ENCODE measurements at places on chromosomes 11 and 22.

GRCh38 chr11:62794201-62794775 lies 2.5 kb upstream of the TMEM223 start:
- no peak for DNase-seq

DNA sequence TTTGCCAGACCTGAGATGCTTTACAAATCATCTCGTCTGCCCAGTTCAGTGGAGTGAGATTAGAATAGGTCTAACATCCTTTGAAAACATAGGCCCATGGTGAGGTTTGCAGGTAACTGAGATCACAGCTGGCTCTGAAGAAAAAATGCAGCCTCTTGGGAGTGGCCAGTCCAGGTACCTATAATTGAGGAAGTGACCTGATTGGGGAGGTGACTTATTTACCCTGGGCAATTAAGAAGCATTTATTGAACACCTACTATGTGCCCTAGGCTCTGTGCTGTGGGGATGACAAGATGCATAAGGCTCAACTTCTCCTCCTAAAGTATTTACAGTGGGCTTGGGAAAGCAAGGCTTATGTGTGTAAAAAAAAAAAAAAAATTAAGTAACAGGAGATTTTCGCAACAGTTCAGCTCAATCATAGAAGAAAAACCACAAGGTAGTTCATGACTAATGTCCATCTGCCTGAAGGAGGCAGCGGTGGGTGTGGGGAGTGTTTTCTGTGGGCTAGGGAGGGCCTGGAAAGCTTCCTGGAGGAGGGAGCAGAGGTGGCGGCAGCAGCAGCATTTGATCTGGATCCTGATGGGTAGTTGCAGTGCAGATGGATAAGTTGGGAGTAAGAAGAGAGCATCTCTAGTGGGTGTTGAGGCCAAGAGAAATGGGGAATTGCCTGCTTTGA lies 16.1 kb downstream of the MICAL2 start:
- DNase-seq: no peak

- no peak for DNase-seq
Observed at GRCh38 chr22:27212617-27213177, 555.3 kb downstream of the MIAT start.

DNA sequence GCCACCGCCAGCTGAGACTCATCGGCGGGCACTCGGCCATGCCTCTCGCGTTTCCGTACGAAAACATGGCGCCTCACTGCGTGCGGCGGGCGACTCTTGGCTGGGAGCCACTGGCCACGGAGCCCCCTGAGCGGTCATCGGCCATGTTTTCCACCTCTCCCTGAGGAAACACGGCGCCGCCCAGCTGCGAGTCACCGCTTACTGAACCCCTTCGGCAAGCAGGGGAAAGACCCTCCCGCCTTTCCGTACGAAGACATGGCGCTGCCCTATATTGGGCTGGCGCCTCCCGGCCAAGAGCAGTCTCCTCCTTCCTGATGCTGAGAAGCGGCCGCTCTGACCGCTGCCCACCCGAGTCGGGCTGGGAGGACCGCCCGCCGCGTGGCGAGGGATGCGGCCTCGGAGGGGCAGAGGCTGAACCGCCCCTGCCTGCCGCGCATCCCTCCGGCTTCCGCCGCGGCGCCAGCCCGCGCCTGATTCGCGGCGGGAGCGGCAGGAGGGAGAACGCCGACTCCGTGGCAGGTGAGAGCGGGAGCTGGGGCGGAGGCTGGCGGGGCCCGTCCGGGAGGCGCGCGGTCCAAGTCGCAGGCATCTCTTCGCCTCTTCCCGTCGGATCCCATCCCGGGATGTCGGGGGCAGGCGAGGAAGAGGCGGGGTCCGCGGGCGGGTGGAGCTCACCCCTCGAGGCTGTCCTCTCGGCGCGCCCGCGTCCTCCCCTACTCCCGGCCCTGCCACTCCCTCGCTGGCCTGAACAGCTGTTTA lies at the start of gene TCP11L1:
Gene TCP11L1 (plus strand): TSS at position 299 of the 759 bp plus-strand sequence. CDS start 4,202 bp downstream, outside the sequence.
- DNase-seq: peak; percentile 62

GRCh38 chr22:23236026-23236425 lies 55.7 kb downstream of the BCR start:
- DNase-seq: no peak

- no peak for DNase-seq
Observed at GRCh38 chr22:18057568-18058209, 20.1 kb upstream of the PEX26 start.

DNA sequence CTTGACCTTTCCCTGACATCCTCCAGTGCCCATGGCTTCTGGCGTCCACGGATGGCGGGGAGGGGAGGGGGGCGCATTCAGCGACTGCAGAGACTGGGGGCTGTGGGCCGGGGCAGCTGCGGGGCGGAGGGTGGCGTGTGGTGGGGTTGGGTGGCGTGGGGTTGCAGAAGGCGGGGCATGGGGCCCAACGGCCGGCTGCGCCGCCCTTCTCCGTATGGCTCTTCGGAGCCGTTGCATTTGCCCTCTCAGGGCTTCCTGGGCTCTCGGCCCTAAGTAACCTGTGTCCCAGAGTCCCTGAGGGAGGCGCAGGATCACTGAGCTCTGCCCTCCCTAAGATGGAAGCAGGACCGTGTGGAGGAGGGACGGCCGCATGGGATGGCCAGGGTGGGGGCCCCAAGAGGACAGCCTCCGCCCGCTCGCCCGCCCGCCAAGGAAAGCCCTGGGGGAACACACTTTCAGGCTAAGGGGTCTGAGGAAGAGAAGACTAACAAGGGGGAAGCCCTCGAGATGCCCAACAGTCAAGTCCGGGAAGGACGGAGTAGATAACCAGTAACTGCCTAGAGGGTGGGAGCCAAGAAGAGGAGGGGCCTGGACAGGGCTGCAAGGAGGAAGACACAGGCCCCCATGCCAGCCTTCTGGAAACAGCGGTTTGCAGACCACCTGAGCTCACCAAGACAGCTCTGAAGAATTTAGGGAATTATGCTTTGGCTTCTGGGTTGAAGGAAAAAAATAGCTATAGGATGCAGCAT lies 9.2 kb upstream of the AIFM3 start:
- no peak for DNase-seq

GRCh38 chr11:44839458-44840084 lies 111.1 kb downstream of the TP53I11 start:
- no peak for DNase-seq

DNA sequence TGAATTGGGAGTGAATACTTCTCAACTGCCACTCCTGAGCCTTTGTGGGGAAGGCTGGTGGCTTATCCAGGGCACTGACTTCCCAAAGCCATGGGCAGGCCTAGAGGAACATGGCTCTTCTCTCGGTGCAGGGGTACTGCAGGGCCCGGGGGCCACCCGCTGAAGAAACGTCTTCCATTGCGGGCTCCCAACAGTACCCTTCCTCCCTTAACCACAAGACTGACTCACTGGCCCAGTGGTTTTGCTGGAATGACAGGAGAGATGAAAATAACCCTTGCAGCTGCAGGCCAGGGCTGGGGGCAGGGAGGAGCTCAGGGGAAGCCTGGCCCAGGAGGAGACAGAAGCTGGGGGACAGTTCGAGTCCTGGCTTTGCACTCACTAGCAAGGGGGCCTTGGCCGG lies 13.5 kb downstream of the TXN2 start:
- no peak for DNase-seq

- no peak for DNase-seq
Observed at GRCh38 chr11:11294551-11294855, 58.5 kb downstream of the CSNK2A3 start.

GRCh38 chr11:134142536-134142935 lies 73.7 kb downstream of the JAM3 start:
- no peak for DNase-seq

DNA sequence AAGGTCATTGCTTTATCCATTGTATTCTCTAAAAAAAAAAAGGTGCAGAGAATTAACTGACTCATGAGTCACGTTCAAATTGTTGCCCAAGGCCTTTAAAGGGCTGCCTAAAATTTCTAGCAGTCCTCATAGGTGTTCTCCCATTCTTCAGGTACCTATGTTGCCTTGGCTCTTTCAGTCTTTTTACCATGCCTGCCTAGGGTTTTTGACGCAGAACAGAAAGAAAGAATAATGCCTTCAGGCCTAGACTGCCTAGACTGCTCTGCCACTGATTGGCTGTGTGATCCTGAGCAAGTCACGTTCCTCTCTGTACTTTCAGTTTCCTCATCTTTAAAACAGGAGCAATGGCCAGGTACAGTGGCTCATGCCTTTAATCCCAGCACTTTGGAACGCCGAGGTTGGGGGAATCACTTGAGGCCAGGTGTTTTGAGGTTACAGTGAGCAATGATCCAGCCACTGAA lies 21.5 kb downstream of the CTSC start:
- DNase-seq: no peak

DNA sequence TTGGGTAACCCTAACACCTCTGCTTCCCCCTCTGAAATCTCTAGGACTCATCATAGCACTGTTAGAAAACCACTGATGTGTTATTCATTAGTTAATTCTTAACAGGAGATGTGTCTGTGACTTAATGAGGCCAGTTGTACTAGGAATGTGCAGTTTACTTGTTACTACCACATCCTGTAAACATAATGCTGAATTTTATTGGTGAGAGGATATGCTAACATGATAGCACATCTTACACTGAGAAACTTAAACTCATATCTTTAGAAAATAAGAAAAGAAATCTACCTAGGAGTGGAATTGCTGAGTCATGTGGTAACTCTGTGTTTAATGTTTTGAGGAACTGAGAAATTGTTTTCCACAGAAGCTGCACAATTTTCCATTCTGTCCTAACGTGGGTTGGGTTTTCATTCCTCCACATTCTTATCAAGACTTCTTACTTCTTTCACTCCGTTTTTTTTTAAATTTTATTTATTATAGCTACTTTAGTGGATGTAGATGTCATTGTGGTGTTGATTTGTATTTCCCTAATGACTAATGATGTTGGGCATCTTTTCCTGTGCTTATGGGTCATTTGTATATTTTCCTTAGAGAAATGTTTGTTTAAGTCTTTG lies 33.7 kb downstream of the RNF121 start:
- no peak for DNase-seq

DNA sequence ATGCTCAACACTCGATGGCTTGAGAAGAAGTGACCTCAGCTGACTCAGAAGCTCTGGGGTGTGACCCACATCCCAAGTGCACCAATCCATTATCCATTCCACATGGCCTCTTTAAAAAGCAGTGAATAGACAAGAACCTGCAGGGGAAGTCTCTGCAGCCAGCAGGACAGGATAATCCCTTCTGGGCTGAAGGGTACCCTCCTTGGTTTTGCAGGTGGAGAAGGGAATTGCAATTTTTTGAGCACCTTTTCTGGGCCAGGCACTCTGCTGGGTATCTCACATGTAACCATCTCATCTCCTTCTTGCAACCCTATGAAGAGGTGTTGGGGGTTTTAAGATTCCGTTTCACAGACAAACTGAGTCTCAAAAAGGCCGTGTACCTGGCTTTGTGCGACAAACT lies 76.6 kb downstream of the MYO18B start:
- DNase-seq: no peak

- DNase-seq: no peak
Observed at GRCh38 chr11:96319898-96320656, 22.9 kb downstream of the MAML2 start.

GRCh38 chr11:35227576-35228327 lies 88.8 kb downstream of the CD44 start:
- DNase-seq: no peak

GRCh38 chr22:46537946-46538813 lies 760 bp upstream of the CELSR1 start:
- no peak for DNase-seq

DNA sequence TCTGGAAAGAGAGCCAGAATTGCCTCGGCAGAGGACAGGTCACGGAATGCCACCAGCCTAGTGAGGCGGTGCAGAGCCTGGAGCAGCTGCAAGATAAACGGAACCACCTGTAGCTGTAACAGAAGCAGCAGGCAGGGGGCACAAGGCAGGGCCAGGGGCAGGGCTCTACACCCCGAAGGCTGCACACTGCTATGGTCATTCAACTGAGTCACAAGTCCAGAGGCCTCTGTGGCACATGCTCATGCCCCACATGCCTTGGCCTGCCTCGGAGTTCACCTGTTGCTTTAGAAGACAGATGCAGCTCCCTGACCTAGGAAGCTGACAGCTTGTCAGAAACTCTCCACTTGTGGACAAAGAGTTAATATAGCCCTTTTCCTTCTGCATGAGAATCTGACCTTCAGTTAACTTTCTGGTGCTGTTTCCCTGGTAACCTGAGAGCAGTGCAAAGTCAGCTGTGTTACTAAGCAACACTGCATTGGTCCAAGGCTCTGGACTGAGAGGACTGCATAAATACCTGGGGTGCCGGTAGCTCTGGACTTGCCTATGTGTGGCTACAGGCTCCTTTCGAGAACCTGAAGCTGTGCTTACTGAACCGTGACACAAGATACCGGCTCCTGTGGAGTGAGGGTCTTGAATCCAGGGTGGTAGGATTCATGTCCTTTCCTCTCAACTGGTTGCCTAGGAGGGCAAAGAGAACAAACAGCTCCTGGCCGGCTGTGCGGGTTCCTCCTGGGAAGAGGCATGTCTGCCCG lies 10.5 kb downstream of the COMMD9 start:
- no peak for DNase-seq

DNA sequence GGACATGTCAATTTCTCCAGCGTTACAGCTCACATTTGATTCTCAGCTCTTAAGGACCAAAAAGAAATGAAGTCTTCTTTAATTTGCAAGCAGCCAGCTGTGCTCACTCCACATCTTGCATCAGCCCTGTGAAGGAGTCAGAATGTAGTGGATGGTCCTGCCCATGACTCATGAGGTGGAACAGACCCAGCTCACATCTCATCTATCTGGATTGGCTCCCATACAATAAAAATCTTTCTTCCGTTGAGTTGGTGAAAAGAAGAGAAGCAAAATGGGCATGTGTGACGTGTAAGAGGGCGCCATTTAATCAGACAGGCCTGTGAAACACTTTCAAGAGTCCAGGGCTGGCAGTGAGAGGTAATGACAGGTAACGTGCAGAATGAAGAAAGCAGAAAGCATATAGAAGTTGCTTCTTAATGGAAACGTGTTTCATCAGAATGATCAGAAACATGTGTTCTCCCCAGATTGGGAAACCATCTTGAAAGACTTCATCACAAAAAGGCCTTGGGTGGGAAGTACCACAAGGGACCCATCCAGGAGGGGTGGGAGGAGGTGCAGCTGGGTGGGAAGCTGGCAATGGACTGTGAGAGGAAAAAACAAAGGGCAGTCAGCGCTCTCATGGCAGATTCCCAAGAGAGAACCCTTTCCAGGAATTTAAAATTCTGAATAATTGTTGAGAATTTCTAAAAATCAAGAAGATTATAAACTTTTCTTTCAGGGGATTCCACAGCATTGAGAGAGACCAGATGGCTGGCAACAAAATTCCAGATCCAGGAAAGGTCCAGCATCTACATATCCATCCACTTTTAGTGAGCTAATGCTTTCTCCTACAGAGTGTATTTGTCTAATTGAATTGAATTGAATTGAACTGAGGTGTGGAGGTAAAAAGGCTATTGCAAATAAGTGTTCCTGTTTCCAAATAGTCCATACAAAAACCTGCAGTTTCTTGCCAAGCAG lies 57.0 kb downstream of the ETS1 start:
- DNase-seq: no peak

- no peak for DNase-seq
Observed at GRCh38 chr11:69280451-69280850, 13.5 kb upstream of the MYEOV start.
